ENCODE measurements at places on chromosomes 16 and 17.

- H3K4me1 ChIP-seq = no peaks in the 10 kb centered on the region
- H3K36me3 ChIP-seq = peaks cover 2% of the 10 kb centered on the region
- DNase-seq = no peak
- H3K27me3 ChIP-seq = no peaks in the 10 kb centered on the region
Measured at GRCh38 chr16:22055881-22056280, 36.5 kb upstream of the VWA3A start.

DNA sequence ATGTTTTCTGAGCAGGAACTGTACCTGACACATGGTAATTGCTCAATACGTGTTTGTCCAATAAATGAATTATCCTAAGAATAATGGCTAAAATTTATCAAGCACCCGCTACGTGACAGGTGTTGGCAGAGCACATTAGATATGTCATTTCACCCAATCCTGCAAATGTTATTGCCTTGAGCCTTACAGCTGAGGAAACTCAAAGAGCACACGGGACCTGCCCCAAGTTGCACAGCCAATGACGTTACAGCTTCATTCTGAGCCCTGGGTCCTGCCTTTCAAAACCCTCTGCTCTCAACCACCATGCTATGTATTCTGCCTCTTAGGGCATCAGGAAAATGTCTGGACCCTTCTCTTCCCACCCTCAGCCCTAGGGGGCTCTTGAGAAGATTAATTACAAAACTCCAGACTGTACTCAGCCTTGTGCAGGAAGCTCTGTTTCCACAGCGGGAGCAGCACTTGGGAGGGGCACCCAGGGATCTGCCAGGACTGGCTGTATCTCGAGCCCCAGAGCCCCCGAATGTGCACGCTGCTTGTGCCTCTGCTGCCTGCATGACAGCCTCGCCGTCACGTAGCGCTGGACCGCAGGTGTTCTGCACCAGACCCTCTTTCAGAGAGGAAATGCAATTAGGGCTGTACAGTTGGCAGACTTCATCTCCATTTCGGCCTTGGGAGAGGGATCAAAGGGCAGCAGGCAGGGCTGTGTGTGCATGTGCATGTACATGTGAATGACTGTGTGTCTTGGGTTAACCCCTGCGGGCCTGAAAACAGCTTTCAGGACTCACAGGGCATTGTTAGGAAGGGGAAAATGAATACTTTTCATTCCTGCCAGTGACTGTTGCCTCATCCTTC, 71.6 kb downstream of the GPR139 start:
- no peaks in the 10 kb centered on the region for H3K4me1 ChIP-seq
- H3K27ac ChIP-seq = no peak overlapping the region
- no peak overlapping the region for H3K4me3 ChIP-seq
- DNase-seq = no peak
- H3K36me3 ChIP-seq = no peaks in the 10 kb centered on the region

GRCh38 chr17:29444589-29444988, 54.4 kb downstream of the TAOK1 start:
- no peak overlapping the region for H3K4me3 ChIP-seq
- no peaks in the 10 kb centered on the region for H3K4me1 ChIP-seq
- no peaks in the 10 kb centered on the region for H3K27me3 ChIP-seq
- peak; percentile 29 for DNase-seq
- H3K27ac ChIP-seq = no peak overlapping the region
- H3K36me3 ChIP-seq = peaks cover 2% of the 10 kb centered on the region

- H3K27ac ChIP-seq = no peak overlapping the region
- H3K4me3 ChIP-seq = no peak overlapping the region
- no peaks in the 10 kb centered on the region for H3K27me3 ChIP-seq
- no peak for DNase-seq
- H3K36me3 ChIP-seq = no peaks in the 10 kb centered on the region
Measured at GRCh38 chr17:66627985-66628384, 206.9 kb upstream of the CACNG5 start.

DNA sequence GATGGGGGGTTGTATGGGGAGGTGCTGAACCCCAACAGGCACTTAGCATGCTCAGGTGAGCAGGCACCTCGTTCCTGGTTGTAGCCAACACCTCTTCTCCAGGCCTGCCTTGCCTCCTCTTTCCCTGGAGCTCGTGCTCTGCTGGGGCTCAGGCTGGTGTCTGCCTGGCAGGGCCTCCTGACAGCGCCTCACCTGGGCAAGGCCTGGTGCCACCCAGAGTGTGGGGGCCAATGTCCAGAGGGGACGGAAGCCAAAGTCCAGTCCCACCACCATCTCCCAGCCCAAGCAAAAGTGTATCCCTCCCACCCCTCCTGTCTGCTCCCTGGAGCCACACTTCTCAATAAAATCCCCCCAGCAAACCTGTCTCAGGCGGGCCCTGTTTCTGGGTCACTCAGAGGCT, 304.2 kb upstream of the TNRC6C start:
- no peak for DNase-seq
- no peak overlapping the region for H3K27ac ChIP-seq
- no peaks in the 10 kb centered on the region for H3K36me3 ChIP-seq
- no peak overlapping the region for H3K4me3 ChIP-seq

- no peaks in the 10 kb centered on the region for H3K4me1 ChIP-seq
- DNase-seq = no peak
Measured at GRCh38 chr16:64250866-64251265, 871.0 kb downstream of the CDH11 start.

- no peak overlapping the region for H3K4me3 ChIP-seq
- H3K27ac ChIP-seq = no peak overlapping the region
- no peak for DNase-seq
- H3K36me3 ChIP-seq = no peaks in the 10 kb centered on the region
Measured at GRCh38 chr16:83833921-83834320, 26.1 kb downstream of the HSBP1 start.

DNA sequence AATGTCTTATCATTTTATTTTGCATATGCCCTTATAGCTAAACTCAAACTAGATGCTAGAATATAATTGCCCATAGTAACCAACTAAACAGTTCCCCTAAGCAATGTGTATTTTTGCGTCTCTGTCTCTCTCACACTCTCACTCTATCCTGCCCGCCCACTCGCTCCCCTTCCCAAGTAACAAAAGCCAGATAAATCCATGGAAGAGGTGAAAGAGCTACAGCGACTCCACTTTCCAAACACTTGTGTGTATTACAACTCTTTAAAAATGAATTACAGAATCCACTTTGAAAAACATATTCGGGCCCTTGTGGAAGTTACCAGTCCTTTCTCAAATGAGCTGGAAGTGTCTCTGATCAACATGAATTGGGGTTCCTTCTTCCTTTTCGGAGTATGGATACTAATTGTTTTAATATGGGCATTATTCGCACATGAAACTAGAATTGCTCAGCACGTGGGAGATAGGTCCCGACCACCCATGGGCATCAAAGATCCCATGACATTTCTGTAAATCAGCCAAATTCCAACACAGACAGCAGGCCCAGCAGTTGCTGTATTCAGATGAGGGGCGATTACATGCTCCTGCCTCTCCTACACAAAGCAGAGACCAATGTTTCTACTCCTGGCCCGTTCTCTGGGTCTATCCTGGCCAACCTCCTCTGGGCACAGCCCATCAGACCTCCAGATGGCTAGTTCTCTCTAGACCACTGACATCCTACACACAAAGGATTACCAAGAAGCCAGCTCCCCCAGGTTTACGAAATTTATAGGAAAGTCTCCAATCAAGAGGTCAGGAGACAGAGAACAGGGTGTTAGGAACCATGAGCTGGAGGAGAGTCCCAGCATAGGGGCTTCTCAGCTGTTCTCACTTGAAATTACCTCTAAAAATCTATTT, 121.5 kb downstream of the ZFHX3 start:
- H3K4me3 ChIP-seq = no peak overlapping the region
- H3K36me3 ChIP-seq = no peaks in the 10 kb centered on the region
- H3K27me3 ChIP-seq = no peaks in the 10 kb centered on the region

DNA sequence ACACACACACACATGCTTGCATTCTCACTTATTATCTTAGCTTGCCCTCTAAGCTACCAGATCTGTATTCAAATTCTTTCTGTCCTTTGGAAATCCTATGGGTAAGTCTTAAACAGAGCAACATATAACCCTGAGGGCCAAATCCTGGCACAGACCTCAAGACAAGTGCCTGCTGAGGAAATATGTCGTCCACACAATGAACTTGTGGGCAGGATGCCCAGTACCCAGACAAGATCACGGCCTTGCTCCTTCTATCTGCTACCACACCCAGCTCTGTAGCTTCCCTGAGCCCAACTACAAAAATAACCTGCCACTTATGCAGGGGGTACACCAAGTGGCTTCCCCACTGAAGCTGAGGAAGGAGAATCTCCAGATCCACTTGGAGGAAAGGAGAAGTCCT, 37.3 kb upstream of the FA2H start:
- H3K36me3 ChIP-seq = no peaks in the 10 kb centered on the region
- H3K27me3 ChIP-seq = no peaks in the 10 kb centered on the region
- no peak overlapping the region for H3K27ac ChIP-seq

GRCh38 chr16:85360323-85361277, 248.3 kb upstream of the CIBAR2 start:
- DNase-seq = no peak
- peaks cover 72% of the 10 kb centered on the region for H3K4me1 ChIP-seq
- H3K27me3 ChIP-seq = no peaks in the 10 kb centered on the region
- no peak overlapping the region for H3K4me3 ChIP-seq

DNA sequence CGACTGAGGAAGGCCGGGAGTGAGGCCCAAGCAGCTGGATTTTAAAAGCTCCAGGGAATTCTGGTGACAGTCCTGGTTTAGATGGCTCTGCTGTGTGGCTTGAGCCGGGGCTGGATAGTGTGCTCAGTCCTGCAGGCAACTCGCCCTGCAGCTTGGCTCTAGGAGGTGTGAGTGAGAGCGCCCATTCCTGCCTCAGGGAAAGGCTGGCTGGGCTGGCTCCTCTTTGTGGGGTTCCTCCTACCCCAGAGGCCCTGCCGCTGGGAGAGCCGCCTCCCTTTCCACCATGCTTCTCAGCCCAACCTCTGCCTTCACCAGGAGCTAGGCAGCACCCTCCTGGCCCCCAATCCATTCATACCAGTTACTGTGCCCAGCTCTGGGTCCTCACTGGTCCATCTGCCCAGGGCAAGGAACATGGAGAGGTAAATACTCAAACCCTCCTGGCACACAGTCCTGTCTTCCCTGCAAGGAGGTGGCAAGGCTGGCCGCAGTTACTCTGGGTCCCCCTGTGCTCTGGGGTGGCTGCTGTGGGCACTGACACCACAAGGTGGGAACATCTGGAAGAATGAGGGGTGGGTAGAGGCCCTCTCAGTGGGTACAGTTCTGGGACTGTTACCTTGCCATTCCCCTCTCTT, 47.1 kb downstream of the VAC14 start:
- DNase-seq = no peak
- no peak overlapping the region for H3K27ac ChIP-seq

GRCh38 chr17:6534846-6535514, 21.4 kb downstream of the PITPNM3 start:
- H3K27me3 ChIP-seq = no peaks in the 10 kb centered on the region
- H3K27ac ChIP-seq = no peak overlapping the region
- no peak overlapping the region for H3K4me3 ChIP-seq
- no peak for DNase-seq
- no peaks in the 10 kb centered on the region for H3K36me3 ChIP-seq

GRCh38 chr17:76083536-76084182, 4.7 kb downstream of the ZACN start:
- DNase-seq = no peak
- peaks cover 4% of the 10 kb centered on the region for H3K27me3 ChIP-seq
- H3K4me3 ChIP-seq = no peak overlapping the region
- peaks cover 59% of the 10 kb centered on the region for H3K36me3 ChIP-seq

DNA sequence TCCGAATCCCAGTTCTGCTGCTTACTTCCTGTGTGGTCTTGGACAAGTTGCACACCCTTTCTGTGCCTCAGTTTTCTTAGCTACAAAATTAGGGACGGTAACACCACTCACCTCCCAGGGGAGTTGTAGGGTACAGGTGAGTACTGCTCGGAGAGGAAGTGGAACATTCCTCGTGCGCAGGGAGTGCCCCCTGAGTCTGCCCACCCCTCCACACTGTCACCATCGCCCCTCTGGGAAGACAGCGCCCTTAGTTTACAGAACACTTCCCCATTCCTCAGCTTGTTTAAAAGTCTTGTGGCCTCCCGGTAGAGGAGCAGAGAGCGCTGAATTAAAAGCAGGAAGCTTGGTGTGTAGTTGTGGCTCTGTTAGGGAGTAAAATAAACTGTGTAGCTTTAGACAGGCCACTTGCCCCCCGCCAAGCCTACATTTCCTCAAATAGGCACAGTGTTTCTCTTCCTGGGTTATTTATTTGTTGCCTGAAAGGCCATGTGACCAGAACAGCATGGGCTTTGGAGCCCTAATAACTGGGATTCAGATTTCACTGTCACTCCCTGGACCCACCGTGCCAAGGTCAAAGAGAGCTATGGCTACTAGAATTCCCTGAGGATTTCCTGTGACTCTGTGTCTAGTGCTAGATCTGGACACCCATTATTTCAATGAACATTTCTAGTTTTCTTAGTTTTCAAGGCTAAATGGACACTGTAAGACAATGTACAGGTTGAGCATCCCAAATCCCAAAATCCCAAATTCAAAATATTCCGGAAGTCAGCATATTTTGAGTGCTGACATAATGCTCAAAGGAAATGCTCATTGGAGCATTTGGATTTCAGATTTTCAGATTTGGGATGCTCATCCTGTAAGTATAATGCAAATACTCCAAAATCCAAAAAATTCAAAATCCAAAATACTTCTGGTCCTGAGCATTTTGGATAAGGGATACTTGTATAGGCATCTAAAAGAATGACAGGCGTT, 372.5 kb downstream of the SNX29 start:
- no peak overlapping the region for H3K27ac ChIP-seq
- no peak overlapping the region for H3K4me3 ChIP-seq
- H3K36me3 ChIP-seq = no peaks in the 10 kb centered on the region
- H3K27me3 ChIP-seq = no peaks in the 10 kb centered on the region
- no peaks in the 10 kb centered on the region for H3K4me1 ChIP-seq
- no peak for DNase-seq

- no peaks in the 10 kb centered on the region for H3K27me3 ChIP-seq
- H3K4me3 ChIP-seq = no peak overlapping the region
- H3K4me1 ChIP-seq = peaks cover 7% of the 10 kb centered on the region
- no peak overlapping the region for H3K27ac ChIP-seq
Measured at GRCh38 chr16:17476414-17477259, 5.9 kb upstream of the XYLT1 start.

DNA sequence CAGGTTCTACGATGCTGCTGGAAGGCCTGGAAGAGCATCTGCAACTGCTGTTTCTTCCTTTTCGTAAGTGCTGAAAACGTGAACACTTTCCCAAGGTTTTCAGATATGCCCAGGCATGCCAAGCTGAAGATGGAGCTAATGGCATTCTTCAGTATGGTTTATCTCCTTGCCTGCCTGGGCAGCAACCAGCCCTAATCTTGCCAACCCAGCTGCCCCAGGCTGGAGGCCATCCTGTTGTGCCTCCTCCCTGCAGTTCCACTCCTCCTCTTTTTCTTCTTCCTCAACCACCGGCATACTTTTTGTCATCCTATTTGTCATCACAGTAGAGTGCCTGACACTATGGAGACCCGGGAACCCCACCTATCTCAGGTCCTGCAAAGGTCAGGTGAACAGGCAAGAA, 1849.3 kb downstream of the TP53TG3F start:
- H3K27me3 ChIP-seq = no peaks in the 10 kb centered on the region
- DNase-seq = no peak
- no peaks in the 10 kb centered on the region for H3K36me3 ChIP-seq
- no peak overlapping the region for H3K27ac ChIP-seq
